ENCODE measurements at places on chromosomes 3 and 15.
A peak's percentile ranks its signal among the peaks of the same experiment; 100 is the strongest.

GRCh38 chr15:29087521-29088285 is 181.9 kb downstream of the NSMCE3 start:
- no peak for DNase-seq

DNA sequence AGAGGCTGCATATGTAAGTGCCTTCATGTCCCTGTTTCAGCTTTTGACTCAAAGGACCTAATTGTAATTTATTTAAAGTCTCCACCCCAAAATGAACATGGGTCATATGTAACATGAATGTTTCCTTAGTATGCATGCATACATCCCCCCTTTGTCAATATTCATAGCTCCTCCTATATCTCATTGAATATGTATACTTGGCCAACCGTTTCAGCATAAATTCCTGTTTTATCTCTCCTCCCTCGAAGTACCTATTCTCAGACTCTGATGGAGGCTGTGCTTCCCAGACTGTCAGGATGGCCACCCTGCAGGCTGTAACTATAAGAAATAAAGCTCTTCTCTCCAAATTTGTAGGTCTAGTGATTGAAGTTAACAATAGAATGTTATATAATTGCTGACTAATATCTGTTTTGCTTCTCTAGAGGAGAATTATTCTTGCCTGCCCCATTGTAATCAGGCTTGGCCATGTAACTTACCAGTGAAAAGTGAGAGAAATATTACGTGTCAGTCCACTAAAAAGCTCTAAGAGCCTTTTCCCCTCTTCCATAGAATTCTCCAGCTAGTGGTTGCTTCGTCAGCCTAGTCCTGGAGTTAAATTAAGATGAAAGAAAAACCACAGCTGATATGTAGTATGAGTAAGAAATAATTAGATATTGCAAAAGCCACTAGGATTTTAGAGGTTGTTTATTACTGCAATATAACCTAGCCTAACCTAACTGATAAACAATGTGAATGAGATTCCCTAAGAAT is 245.1 kb downstream of the ZNF385D start:
- no peak for DNase-seq

GRCh38 chr3:155076888-155077287 is 3.2 kb upstream of the MME start:
- no peak for DNase-seq

GRCh38 chr15:77864211-77865105 is 213.1 kb downstream of the TBC1D2B start:
- DNase-seq, result no peak

GRCh38 chr15:78637776-78638435 is 3.1 kb downstream of the CHRNB4 start:
- no peak for DNase-seq

DNA sequence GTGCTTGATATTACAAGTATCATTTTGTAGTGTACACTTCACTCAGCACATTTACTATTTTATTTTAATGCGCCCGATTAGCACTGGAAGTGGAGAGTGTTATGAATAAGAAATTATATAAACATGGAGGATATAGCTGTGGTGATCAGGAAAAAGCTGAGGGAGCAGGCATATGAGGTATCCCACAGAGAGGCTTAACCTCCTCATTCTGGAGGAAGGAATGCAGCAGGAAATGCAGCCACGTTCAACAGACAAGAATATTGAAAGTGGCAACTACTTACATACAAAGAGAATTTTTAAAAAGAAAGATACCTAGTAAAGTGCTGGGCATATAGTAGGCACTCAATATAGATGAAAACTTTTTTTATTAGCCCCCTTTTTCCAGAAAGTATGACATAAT is 166.0 kb upstream of the SATB1 start:
- no peak for DNase-seq

DNA sequence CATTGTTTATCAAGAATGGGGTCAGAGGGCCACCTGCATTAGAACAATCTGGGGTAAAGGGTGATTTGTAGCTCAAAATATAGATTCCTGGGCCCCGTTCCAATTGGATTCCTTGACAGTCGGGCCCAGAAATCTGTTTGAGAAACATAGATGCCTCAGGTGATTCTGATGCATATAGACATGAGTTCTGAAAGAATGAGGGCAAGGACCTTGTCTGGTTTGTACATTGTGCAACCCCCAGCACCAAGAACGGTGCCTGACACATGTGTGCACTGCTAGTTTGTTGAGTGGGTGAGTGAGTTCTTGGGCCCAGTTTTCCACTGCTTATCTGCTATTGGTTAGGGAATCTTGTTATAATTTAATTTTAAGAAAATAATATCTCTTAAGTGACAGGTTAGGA is 16.6 kb downstream of the CRYBG3 start:
- no peak for DNase-seq

DNA sequence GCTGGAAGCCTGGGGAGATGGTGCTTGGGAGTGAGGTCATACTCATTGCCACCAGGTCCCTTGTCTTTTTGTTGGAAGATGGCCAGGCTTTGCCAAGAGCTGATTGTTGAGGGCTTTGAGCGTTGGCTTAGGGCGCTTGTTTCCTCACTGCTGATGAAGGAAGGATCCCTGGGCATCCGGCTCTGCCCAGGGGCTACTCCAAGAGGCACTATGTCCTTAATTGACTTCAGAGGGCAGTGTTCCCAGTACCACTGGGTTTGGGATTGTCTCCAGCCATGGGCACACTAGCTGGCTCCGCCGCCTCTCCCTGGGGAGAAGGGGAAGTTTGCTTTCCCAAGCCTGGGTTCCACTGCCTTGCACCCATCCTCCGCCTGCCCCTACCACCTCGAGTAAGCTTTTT is 57.2 kb upstream of the RGMA start:
- DNase-seq, result no peak

- no peak for DNase-seq
These were observed 246.8 kb downstream of the UACA start for GRCh38 chr15:70516408-70517193.

DNA sequence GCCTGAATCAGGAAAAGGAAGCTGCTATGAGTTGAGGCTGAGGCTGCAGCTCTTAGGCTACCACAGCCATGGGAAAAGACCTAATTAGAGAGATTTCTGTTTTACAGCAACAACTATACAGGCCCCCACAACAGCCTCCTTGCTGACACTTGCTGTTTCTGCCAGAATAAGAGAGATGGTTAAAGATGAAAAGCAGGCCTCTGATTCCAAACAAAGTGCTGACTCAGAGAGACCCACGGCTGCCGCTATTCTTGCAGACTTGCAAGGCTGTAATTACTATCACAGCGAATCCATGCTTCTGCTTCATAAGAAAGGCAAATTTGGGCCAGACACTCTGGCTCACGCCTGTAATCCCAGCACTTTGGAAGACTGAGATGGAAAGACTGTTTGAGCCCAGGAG is 41.8 kb downstream of the MCF2L2 start:
- no peak for DNase-seq

GRCh38 chr3:197309528-197310361 is 11.3 kb upstream of the DLG1 start:
- no peak for DNase-seq

DNA sequence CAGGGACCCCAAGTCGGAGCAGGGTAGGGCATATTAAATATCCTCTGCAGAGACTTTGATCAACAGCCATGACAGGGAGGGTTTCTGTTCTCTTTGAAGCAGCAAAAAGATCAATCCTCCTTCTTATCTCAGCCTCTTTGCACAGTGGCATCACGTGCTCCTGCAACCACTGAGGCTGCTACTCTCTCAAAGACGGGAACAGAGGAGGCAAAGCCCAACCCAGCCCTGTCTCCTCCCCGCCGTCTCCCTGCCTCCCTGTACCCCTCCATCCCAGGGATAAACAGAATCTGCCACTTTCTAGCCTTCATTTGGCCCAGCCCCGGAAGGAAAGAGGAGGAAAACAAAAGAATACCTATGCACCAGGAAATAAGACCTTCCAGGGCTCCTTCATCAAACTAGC is 7.5 kb upstream of the TBC1D21 start:
- no peak for DNase-seq

DNA sequence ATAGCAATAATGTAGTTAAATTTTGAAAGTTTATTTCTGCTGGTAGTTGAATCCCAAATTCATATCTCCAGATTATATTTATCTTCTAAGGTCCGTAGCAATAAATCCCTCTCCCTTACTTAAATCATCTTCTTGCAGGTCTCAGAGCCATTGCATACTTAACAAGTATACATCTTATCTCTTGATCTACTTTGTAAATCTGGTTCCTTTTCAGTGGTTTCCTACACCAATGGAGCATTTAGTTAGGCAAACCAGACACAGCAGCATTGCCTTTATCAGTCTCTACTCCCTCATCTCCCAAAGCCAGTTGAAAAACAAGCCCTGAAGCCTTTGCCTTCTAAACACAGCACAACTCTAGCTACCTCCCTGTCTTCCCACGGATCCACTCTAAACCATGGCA is 440.9 kb downstream of the CNTN6 start:
- DNase-seq, result no peak

GRCh38 chr15:98583771-98584430 is 64.4 kb upstream of the IGF1R start:
- DNase-seq, result no peak

DNA sequence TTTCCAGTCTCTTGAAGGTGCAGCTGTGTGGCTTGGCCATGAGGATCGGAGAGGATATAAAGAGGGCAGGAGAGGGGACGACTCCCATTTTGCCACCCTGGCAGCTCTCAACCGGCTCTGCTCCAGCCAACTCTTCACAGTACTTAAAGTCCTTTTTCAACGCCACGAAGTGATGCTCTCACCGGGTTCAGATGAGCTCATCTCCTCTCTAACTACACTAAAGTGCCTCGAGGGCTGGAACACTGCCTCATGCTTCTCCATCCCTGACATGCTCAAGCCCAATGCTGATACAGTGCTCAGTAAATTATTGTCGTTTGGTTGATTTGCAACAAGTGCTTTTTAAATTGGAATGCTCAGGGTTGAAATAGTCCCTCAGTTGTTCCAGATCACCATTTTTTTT is 97.8 kb downstream of the GTPBP8 start:
- no peak for DNase-seq

- peak; percentile 54 for DNase-seq
These were observed 4.4 kb upstream of the CXCR6 start for GRCh38 chr3:45938864-45939263.

DNA sequence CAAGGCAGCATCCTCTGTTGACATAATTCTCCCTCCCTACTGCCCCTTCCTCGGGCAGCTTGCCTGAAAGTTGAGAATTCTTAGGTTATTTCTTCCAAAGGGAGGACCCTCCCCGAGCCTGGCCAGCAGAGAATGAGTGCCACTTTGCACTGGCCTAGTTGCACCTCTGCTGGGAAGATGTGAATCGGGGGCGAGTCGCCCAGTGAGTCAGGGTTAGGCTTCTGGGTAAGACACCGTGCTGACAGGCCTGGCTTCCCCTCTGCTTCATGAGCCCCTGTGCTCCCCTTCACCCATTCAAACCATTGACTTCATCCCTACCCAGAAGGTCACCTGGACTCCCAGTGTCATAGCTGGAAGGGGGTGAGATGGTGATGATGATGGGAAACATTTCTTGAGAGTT is 82.3 kb downstream of the AAGAB start:
- no peak for DNase-seq

DNA sequence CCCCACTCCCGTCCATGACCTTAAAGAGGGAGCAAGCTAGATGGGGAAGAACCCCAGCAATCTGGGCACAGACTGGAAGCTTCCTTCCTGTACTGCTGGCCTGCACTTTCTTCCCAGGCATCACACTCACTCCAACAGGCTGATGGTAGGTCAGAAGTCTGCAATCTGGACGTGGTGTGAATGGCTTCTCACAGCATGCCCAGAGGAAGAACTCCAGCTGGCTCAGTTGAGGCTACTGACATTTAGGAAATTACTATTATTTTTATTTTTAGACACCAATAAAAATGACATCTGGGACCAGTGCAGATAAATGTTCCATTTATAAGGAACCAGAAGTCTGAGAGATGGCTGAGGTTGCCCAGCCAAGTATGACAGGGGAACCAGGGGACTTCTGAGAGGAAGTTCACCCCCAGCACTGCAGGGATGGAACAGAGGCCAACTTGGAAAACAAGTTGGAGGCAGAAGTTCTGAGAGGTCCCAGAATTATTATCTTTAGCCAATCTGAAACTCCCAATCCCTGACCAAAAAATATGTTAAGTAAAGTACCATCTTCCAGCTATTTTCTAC is 163.8 kb upstream of the CTNNB1 start:
- no peak for DNase-seq

- no peak for DNase-seq
These were observed 41.4 kb downstream of the VGLL4 start for GRCh38 chr3:11602239-11602840.

DNA sequence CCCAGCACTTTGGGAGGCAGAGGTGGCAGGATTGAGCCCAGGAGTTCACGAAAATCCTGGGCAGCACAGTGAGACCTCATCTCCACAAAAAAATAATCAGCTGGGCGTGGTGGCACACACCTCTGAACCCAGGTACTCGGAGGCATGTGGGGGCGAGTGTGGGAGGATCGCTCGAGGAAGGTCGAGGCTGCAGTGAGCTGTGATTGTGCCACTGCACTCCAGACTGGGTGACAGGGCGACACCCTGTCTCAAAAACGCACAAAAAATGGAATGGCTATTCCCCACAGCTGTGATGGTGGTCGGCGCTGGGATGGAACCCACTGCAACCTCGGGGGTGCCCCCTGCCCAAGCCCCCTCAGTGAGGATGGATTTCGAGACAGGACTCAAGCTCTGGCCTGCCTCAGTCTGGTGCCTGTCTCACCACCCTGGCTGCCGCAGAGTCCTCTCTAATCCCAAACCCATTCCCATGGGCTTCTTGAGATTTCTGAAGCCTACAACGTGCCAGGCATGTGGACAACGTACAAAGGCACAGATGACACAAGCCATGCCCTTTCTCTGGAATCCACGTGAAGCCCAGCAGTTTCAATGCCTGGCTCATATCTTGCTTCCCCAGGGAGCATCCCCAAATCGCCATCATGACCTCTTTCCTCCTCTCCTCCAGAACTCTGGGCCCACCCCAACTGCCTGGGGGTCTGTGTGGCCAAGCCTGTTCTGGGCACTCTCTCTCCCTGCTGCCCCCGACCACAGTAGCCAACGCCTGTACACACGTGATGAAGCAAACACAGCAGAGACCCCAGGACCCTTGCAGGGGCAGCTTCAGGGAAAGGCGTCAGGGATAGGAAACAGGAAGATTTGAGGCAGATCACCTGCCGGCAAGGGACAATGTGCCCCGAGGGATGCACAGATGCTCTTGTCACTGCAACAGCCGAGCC is 32.4 kb downstream of the ADAMTS17 start:
- no peak for DNase-seq

- peak; percentile 74 for DNase-seq
These were observed 17.9 kb downstream of the TMEM43 start for GRCh38 chr3:14142567-14143270.

DNA sequence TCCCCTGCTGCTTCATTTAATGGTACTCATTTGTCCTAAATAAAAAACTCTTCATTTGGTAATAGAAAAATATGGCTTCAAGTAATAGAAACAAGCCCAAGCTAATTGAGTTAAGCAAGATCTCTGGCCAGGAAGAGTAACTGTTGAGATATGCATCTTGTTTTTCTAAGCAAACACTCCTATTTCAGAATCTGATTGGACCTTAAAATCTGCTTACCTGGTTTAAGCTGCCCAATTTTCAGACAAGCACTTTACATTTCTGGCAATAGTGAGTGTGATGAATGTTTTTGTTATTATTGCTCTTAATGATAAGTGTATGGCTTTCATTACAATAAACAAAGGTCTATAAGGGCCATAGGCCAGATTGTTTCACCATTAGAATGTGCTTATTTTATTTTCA is 86.2 kb downstream of the CMSS1 start:
- DNase-seq, result no peak

All from T-helper 22 cell (primary cell).